Stimulated activated CD4-positive, alpha-beta T cell treated with anti-CD3 and anti-CD28 coated beads, Interleukin-2, amount 100 ng/mL, for 4 hours (primary cell): ENCODE measurements at places on chromosomes 6 and 20.

- no peak for DNase-seq
These were observed 1.4 kb upstream of the INSM1 start for GRCh38 chr20:20366551-20366875.

DNA sequence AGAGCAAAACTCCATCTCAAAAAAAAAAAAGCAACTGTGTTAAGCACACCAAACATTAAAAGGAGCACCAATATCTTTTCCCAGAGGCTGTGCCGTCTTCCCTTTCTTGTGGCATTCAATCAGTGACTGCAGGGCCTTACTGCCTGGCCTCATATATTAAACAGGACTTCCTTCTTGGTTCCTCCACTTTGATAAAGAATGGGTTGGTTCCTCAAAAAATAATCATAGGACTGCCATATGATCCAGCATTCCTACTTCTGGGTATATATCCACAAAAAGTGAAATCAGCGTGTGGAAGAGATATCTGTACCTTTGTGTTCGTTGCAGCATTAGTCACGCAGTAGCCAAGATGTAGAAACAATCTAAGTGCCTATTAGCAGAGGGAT, 40.3 kb upstream of the GFOD1 start:
- no peak for DNase-seq

DNA sequence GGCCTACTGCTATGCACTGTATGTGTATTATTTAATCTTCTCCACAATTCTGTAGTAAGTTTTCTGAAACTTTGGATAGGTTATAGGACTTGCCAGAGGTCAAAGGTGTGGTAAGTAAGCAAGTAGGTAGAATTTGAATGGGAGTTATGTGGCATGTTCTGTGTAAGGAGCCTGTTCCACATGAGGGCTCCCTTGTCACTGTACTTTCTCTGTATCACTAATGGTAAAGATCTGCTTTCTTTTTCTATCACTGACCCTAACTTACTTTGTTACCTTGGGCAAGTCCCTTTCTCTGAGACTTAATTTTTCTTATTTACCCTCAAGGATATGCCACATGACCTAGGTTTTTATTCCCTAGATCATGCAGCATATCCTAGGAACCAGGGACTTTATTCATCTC, 50.3 kb downstream of the EIF2S2 start:
- no peak for DNase-seq

DNA sequence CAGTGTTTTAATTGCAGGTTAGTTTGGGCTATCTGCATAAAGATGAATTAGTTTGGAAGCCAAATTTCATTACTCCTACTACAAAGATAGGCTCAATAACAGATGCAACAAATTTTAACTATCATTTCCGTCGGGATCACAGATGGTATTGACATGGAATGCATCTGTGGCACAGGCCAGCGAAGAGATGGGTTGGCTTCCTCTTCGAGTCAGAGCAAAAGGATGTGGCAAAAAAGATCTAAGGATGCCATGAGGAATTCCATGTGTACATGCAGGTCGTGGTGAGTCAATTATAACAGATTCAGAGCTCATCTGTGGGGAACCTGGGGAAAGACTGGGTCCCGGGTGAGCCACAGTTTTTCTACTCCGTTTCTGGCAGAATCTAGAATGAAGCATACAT, 83.0 kb upstream of the CITED2 start:
- DNase-seq: no peak

- DNase-seq: no peak
These were observed 42.7 kb upstream of the ZNF831 start for GRCh38 chr20:59120919-59121318.

DNA sequence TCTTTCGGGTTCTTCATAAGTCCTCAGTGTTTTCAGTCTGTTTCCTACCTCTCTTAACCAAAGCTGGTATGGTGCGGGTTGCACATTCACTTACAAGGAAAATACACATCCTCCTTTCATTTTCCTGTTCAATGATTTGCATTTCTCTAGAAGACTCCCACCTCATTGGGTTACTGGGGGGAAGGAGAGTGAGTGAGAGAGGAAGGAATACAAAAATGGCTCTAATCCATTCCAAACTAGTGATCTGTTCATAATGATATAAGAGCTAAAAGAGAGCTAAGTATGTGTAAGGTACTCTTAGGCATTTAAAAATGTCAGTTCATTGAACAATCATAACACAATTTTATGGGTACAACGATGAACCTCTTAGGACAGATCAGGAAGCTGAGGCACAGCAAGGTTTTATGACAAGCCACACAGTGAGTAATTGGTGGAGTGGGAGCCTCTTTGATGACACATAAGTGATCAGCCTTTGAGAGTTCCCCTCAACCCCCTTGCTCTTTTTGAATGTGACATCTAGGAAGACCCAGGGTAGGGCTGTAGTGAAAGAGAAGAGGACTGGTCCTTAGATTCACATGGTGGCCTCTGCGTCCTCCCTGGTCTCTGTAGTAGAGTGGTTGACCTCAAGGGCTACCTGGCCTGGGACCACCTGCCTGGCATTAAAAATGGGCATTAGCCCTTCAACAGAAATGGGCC, 328.4 kb upstream of the SOX4 start:
- no peak for DNase-seq

DNA sequence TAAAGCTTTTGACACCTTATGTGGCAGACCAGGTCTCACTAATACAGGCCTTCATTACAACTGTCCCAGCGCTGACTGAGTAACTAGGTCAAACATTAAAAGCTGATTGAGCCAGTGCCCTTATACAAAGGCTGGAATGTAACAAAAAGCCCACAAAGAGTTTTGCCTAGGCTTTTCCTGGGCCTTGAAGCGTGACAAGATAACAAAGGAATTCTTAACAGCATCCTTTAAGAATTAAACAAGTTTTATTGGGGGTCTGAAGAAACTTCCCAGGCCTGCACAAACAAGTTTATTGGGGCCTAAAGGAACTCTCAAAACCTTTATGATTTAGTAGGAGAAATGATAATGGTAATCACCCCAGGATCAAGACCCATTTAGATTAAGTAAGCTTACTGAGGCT, 267.6 kb upstream of the FAM83B start:
- no peak for DNase-seq

- DNase-seq: no peak
These were observed 9.5 kb downstream of the FAM209B start for GRCh38 chr20:56542489-56543030.

DNA sequence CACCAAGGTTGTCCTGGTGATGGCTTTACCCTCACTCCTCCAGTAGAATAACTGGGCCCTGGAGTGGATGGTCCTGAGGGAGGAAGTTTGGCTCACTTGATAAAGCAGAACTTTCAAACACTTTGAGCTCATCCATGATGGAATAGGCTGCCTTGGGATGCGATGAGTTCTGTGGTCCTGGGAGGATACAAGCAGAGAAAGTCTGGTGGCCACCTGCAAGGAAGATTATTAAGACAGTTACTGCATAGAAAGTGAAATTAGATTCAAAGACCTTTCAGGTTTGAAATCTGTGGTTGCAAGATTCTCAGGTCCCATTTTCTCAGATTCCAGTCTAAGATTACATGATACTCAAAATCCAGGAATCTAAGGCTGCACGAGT, 19.9 kb upstream of the CCN5 start:
- DNase-seq: no peak

- DNase-seq: no peak
These were observed 12.0 kb downstream of the DLGAP4 start for GRCh38 chr20:36318166-36318565.
